ENCODE measurements at places on chromosomes 4 and X.

- no peak for DNase-seq
Measured at GRCh38 chr4:5526080-5526846, 182.1 kb downstream of the EVC2 start.

- no peak for DNase-seq
Measured at GRCh38 chr4:24513718-24514117, 70.6 kb downstream of the DHX15 start.

DNA sequence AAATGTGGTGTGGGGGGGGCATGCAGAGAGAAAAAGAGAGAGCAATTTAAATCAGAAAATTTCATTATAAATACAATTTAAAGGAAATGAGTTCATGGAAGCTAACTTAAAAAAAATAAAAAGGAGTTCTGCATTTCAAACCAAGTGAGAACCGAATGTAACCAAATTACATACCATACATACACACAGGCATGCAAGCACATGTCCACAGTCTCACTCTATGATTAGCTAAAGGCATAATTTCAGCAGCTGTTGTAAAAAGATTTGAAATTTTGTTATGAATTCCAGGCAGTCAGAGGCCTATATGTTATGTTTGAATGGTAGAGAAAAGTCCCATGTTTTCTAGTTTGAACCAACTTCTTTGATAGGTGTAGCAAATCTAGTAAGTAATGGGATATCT, 611.6 kb upstream of the ADGRL3 start:
- DNase-seq = no peak

DNA sequence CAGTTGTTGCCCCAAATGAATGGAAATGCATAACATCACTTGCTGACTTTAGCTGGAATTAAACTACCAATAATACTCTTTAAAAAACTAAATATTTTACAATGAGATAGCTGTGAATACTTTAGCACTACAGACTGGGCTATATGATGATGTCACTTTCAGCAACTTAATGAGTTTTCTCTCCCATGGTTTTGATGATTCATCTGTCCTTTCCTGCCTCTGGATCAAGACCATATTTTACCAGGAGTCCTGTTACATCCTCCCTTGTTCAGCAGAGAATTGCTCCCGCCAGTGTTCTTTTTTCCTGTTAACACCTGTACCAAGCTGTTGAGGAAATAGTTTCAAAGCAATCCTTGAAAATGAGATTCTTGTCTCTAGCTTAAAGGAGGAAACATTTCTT, 543.0 kb downstream of the SPRY1 start:
- DNase-seq = no peak

GRCh38 chr4:159266981-159267868, 164.3 kb downstream of the RAPGEF2 start:
- no peak for DNase-seq

DNA sequence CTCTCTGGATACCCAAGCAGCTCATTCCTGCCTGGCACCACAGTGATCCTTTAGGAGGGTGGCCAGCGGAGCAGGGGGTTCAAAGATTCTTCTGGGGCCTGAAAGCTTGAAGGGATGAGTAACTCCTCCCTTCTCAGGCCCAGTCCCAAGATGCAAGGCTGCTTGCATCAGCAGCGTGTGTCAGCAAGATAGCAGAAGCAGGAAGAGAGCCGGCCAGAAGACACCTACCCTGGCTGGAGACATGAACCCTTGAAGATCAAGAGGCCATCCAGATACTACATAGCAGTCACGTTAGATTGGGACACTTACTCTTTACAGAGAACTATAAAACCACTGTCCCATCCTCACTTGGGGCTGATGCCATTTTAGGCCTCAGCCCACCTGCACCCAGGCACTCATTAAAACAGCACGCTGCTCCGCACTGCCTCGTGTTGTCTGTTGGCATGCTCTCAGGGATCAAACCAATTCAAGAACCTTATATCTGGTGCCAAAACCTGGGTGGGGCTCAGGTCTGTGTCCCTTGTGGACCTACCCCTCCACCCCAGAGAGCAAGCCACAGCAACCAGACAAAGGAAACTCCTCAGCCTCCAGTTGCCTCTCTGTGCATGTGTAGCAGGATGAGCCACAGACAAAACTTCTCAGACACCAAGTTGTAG, 6.5 kb downstream of the UGT2B17 start:
- no peak for DNase-seq

- no peak for DNase-seq
Measured at GRCh38 chrX:69150281-69150960, 14.8 kb downstream of the PJA1 start.

- no peak for DNase-seq
Measured at GRCh38 chr4:3212391-3213105, 36.4 kb upstream of the MSANTD1 start.

DNA sequence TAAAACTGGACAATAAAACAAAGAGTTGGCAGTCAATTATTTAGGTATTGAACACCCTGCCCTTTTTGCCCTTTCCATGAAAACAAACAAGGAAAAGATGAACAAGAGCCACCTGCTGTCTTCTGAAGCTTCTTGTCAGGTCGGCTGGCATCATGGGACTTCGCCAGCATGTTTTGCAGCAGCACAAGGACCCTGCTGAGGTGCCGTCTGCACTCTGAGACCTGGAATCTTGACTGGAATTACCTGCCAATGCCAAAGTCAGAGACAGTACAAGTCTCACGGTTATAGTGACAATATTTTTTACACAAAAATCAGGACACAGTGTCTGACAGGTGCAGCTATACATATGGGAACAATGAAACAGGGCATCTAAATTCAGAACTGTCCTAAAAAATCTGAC, 284.5 kb downstream of the GASK1B start:
- DNase-seq = no peak

Measured in activated naive CD4-positive, alpha-beta T cell treated with anti-CD3 and anti-CD28 coated beads, Interleukin-2, amount 50 U/mL, for 16 hours (primary cell).